Stimulated activated CD4-positive, alpha-beta T cell treated with anti-CD3 and anti-CD28 coated beads, Interleukin-1b, Interleukin-23, amount 100 ng/mL, for 4 hours (primary cell): ENCODE measurements at places on chromosomes 12 and 14.

GRCh38 chr14:74591899-74592298 lies 20.1 kb downstream of the LTBP2 start:
- DNase-seq = no peak

DNA sequence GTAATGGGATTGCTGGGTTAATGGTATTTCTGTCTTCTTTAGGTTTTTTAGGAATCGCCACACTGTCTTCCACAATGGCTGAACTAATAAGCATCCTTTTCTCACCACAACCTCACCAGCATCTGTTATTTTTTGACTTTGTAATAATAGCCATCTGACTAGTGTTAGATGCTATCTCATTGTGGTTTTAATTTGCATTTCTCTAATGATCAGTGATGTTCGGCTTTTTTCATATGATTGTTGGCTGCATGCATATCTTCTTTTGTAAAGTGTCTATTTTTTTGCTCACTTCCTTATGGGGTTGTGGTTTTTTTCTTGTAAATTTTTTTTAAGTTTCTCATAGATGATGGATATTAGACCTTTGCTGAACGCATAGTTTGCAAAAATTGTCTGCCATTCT lies 377.9 kb downstream of the GALC start:
- no peak for DNase-seq

DNA sequence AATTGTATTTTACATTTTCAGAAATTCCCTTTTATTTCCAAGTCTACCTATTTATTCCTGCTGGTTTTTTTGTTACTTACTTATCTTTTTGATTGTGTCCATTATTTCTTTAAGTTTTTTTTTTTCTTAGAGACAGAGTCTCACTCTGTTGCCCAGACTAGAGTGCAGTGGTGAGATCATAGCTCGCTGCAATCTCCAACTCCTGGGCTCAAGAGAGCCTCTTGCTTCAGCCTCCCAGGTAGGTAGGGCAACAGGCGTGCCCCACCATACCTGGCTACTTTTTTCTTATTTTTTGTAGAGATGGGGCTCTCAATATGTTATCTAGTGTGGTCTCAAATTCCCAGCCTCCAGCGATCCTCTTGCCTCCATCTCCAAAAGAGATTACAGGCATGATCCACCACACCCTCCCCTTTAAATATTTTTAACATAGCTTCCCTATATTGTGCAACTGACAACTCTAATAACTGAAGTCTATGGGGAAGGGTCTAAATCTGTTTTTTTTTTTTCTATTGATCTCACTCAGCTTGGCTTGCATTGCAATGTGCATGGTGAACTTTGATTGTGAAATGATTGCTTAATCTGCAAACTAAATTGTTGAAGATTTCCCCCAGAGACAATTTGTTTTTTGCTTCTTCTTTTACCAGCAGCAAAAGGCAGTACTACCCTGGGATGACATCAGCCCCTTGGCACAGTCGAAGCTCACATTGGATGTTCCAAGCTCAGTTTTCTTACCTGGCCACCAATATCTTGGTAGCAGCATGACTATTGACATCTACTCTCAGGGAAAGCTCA lies 25.7 kb upstream of the COCH start:
- DNase-seq = no peak

DNA sequence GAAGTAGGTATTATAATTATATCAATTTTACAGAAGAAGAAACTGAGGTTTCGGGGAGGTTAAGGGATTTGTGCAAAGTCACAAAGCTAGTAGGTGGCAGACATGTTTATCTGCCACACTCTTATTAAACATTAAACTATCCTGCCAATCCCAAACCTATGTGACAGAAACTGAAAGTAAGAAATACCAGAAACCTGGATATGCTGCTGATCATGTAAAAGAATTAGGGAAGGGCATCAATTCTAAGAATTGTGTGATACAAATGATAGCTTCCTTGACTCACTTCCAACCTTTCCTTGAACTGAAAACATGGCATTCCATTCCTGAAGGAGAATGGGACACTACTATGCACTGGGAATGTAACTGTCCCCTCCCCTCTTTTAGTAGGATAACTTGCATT lies 16.9 kb downstream of the TAOK3 start:
- no peak for DNase-seq

- DNase-seq = no peak
Observed at GRCh38 chr12:108131657-108132126, 2.6 kb downstream of the WSCD2 start.

GRCh38 chr14:33127531-33127930 lies 188.9 kb downstream of the NPAS3 start:
- DNase-seq = no peak

- DNase-seq = no peak
Observed at GRCh38 chr12:43776498-43776897, 17.7 kb downstream of the IRAK4 start.

GRCh38 chr12:58202933-58203718 lies 261.8 kb downstream of the ATP23 start:
- DNase-seq = no peak

DNA sequence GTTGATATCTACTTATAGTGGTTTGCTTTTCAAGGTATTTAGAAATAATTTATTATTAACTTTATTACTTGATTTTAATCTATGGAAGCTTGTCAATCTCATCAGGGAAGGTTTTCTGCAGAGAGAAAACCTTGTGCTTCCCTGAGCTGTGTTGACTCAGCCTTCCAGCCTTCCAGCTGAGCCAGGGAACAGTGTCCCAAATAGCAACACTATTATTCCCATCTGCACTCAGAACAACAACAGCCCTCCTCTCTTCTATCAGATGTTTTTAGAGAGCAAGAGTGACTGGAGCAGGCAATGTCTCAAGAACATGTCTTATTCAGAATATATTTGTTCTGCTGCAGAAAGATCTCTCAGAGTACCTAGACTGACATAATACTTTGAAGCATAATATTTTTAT lies 389.9 kb upstream of the GARIN6 start:
- DNase-seq = no peak
